Activated naive CD4-positive, alpha-beta T cell treated with anti-CD3 and anti-CD28 coated beads for 36 hours (primary cell): ENCODE measurements at places on chromosomes 2 and 18. TPM values are rescaled to one million over a fixed set of nuclear protein-coding genes. Genes with fewer than 3 reads are reported as not detected.

GRCh38 chr2:173884025-173884802, 81.0 kb downstream of the SP3 start:
- H3K4me1 ChIP-seq: no peaks in the 10 kb centered on the region
- DNase-seq: peak; percentile 38
- H3K4me3 ChIP-seq: no peak overlapping the region

GRCh38 chr2:172804423-172804822, 68.8 kb downstream of the RAPGEF4 start:
- peaks cover 2% of the 10 kb centered on the region for H3K27me3 ChIP-seq
- H3K4me1 ChIP-seq: no peaks in the 10 kb centered on the region

- no peak overlapping the region for H3K27ac ChIP-seq
- H3K4me3 ChIP-seq: no peak overlapping the region
- DNase-seq: no peak
These were observed 16.3 kb upstream of the SP3 start for GRCh38 chr2:173981520-173981919.

- no peak overlapping the region for H3K27ac ChIP-seq
- no peaks in the 10 kb centered on the region for H3K4me1 ChIP-seq
- H3K27me3 ChIP-seq: no peaks in the 10 kb centered on the region
- no peaks in the 10 kb centered on the region for H3K36me3 ChIP-seq
- no peak for DNase-seq
- H3K4me3 ChIP-seq: no peak overlapping the region
These were observed 250.3 kb upstream of the TCF4 start for GRCh38 chr18:55838319-55838718.

The MCM6 gene
- 221 TPM for total RNA-seq

DNA sequence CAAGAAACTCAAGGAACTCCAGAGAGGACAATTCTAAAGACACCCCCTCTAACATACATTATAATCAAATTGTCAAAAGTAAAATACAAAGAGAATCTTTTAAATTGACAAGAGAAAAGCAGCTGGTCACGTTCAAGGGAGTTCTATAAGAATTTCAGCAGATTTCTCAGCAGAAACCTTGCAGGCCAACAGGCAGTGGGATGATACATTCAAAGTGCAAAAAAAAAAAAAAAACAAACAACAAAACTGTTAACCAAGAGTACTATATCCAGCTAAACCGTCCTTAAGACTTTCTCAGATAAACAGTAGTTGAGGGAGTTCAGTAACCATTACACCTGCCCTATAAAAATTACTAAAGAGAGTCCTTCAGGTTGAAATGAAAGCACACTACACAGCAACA, 33.9 kb downstream of the CCDC138 start:
- no peak overlapping the region for H3K27ac ChIP-seq
- H3K4me1 ChIP-seq: no peaks in the 10 kb centered on the region
- H3K27me3 ChIP-seq: no peaks in the 10 kb centered on the region
- peaks cover 42% of the 10 kb centered on the region for H3K36me3 ChIP-seq
- DNase-seq: no peak
- no peak overlapping the region for H3K4me3 ChIP-seq

- no peak for DNase-seq
- H3K27ac ChIP-seq: no peak overlapping the region
- no peaks in the 10 kb centered on the region for H3K27me3 ChIP-seq
- H3K4me3 ChIP-seq: no peak overlapping the region
- peaks cover 11% of the 10 kb centered on the region for H3K4me1 ChIP-seq
These were observed 536.3 kb upstream of the TNP1 start for GRCh38 chr2:217396165-217396564.

DNA sequence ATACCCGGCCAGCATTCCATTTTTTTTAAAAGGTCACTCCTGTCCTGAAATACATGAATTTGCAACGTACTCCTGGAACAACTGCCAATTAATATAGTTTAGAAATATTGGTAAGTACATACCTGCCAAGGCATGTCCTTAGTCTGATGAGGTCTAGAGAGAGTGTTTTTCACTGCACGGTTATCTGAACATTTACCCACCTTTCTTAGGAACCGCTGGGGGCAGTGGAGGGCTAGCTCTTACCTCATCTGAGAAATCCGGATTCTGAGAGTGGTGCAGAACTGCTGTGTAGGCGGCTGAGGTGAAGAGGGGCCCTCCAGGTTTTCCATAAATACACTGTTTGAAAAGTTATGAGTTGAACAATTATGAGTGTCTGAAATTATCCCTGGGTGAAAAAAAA, 133.1 kb upstream of the CCDC195 start:
- H3K4me3 ChIP-seq: no peak overlapping the region
- peaks cover 63% of the 10 kb centered on the region for H3K36me3 ChIP-seq
- no peaks in the 10 kb centered on the region for H3K27me3 ChIP-seq

DNA sequence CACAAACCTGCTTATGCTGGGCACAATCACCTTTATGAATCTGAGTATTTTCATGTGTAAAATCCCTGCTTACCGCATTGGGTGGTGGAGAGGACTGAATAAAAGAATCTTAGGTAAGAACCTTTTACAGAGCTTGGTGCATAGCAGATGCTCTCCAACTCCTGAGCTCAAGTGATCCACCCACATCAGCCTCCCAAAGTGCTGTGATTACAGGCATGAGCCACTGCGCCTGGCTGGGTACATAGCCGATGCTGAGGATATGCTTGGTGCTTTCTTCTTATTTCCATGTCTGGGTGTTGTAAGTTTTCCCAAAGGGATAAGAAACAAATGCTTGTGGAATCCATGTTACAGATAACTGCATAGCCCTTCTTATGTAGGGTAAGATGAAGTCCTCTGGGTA, 244.3 kb upstream of the PXDN start:
- H3K27me3 ChIP-seq: peaks cover 10% of the 10 kb centered on the region
- H3K4me1 ChIP-seq: peaks cover 7% of the 10 kb centered on the region
- no peak overlapping the region for H3K4me3 ChIP-seq
- no peak for DNase-seq
- H3K27ac ChIP-seq: no peak overlapping the region

- H3K36me3 ChIP-seq: no peaks in the 10 kb centered on the region
- H3K4me3 ChIP-seq: no peak overlapping the region
- H3K27me3 ChIP-seq: peaks cover 4% of the 10 kb centered on the region
- DNase-seq: no peak
- H3K4me1 ChIP-seq: no peaks in the 10 kb centered on the region
These were observed 323.2 kb upstream of the MEX3C start for GRCh38 chr18:51520676-51521180.

The TEKT4 gene
- not detected for total RNA-seq
